Daoy (cell line): ENCODE measurements at places on chromosomes 5 and 9.

- no peak for DNase-seq
These were observed 393.4 kb upstream of the IRX4 start for GRCh38 chr5:2276101-2276500.

GRCh38 chr9:13113216-13113615 is 166.3 kb downstream of the MPDZ start:
- DNase-seq, result peak; percentile 18

DNA sequence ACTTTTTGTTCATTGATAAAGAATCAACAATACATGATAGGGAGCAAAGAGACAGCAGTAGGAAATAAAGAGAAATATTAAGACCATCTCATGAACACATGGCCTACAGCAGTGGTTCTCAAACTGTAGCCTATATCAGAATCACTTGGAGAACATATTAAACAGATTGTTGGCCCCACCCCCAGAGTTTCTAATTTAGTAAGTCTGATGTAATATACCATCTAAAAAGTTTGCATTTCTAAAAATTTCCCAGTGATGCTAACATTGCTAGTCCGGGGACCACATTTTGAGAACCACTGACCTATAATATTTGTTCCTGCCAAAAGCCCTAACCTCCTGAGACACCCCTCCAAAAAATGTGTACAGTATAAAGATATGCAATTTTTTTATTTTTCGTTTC is 306.2 kb upstream of the NREP start:
- DNase-seq, result no peak

- DNase-seq, result no peak
These were observed 110.7 kb upstream of the FST start for GRCh38 chr5:53369681-53370080.

- DNase-seq, result no peak
These were observed 40.2 kb downstream of the TLR4 start for GRCh38 chr9:117744369-117744768.

DNA sequence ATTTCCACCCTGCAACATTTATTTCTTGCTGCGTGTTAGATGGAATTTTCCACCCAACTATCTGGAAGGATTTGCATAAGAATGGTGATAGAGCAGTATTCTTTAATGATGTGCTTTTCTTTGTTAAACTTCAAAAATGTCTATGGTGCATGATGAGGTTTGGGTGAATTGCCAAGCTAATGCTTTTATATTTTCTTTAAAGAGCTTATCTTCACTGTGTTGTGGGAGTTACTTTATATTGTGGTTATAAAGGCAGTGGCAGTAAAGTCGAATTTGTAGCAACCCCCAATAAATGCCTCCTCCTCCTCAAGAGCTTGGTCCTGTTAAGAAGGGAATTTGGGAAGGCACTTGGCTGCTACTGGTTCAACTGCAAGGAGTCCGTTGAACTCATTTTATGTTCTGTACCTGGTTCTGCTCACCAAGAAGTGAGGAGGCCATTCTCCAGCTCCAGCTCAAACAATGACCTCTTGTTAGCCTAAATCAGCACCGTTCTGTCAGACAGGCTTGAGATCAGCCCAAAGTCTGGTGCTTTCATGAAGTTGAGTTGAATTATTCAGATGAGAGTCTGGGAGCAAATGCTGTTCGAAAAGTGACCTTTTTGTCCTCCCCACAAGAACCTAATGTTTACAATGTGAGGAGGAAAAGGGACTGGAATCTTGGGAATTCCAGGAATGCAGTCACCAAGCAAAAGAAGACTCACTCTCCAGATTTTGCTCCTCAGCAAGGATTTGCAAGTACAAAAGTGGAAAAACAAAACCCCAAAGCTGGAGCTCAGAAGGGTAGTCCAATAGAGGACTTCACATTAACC is 217.0 kb downstream of the TMEM38B start:
- DNase-seq, result no peak

GRCh38 chr5:172299916-172300439 is 16.4 kb upstream of the UBTD2 start:
- DNase-seq, result peak; percentile 79

- DNase-seq, result no peak
These were observed 44.2 kb downstream of the PSMB7 start for GRCh38 chr9:124370896-124371582.

DNA sequence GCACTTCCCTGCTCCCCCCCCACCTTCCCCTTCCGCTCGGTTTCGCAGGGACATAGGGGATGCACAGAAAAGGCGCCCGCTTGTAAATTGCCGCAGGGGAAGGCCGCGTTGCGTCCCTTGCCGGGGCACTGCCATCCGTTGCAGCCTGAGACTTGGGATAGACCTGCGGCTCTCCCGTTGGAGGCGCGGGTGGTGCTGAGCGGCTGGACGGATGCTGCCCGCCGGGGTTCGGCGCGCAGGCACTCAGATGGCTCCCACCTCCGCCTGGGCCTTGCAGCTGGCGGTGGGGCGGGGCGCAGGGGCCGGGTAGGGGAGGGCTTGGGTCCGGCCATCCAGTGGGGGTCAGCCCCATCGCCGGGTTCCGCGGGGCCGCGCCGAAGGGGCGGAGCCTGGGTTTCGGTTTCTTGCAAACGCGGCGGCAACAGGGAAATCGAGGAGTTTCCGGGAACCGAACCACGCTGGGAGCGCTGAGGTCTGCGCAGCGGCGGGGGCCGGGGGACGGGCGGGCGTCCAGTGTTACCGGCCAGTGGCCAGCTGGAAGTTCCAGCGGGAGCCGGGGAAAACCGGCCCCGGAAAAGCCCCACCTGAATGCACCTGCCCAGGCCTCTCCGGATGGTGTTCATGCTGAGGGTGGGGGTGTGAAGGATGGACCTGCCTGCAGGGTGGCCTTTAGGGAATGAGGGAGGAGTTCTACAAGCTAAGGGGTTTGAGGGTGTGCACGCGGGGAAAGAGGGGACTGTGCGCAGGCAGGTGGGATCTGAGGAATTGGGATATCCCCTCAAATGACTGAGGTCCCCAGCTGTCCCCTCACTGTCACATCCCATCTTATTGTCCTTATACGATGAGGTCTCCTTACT is 6.3 kb upstream of the IRF1 start:
- DNase-seq, result peak; percentile 93

GRCh38 chr5:133269691-133270090 is 217.9 kb downstream of the HSPA4 start:
- DNase-seq, result no peak

DNA sequence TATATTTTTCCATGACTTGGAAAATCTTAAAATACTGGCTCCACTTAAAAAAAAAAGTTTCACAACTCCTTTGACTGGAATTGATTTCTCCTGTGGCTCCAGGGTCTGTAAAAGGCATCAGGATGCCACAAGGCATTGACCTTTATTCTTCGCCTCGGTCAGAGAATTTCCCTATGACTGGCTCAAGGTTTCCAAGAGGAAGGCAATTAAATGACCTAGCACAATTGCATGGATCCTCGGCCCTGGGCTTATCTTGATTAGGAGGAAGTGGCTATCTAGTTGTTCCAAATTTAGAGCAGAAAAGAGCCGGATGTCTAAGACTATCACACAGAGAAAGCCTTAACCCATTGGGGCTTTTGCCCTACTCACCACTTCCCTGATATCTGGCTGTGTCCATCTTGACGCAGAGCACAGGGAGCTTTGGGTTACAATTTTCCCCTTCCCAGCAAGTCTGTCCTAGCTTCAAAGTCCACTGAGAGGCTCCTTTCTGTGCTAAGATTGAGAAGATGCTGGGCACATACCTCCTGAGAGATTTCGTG is 56.9 kb upstream of the COL15A1 start:
- no peak for DNase-seq

GRCh38 chr9:96363175-96363967 is 20.1 kb downstream of the SLC35D2 start:
- no peak for DNase-seq

- no peak for DNase-seq
These were observed 55.4 kb downstream of the FOXI1 start for GRCh38 chr5:170161069-170161468.

DNA sequence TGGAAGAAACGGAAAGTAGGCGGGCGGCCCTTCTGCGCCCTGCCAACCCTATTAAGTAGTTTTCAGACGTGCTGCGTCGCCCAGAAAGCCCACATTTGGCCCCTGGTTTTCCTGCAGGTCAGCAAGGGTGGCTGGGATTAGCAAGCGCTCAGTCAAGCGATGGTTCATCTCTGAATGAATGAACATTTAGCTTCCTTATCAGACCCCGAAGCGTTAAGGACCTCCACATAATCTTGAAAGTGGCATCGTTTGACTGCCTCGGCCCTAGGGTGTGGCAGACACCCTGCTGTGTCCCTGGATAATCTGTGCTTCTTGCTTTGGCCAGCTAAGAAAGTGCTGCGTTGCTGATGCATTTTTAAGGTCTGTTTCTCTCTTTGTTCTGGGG is 684 bp downstream of the TOR1B start:
- DNase-seq, result no peak

GRCh38 chr9:130635306-130635705 is 29.1 kb upstream of the PRDM12 start:
- DNase-seq, result no peak

DNA sequence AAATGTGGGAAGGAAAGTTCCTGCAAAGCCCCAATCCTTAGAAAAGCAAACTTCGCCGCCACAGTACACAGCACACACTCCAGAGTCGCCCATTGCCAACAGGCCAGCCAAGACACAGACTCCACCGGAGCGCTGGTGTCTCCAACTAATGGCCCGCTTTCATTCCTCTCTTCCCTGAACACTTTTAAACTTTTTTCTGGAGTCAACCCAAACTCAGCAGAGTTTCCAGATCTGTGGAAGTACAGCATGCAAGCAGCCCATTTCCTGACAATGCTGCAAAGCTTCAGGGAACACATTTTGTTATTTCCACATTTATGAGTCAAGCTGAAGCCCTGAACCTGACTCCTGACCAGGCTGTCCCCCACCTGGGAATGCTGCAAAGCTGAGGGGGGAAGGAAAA is 351.9 kb downstream of the NFIB start:
- DNase-seq, result no peak

DNA sequence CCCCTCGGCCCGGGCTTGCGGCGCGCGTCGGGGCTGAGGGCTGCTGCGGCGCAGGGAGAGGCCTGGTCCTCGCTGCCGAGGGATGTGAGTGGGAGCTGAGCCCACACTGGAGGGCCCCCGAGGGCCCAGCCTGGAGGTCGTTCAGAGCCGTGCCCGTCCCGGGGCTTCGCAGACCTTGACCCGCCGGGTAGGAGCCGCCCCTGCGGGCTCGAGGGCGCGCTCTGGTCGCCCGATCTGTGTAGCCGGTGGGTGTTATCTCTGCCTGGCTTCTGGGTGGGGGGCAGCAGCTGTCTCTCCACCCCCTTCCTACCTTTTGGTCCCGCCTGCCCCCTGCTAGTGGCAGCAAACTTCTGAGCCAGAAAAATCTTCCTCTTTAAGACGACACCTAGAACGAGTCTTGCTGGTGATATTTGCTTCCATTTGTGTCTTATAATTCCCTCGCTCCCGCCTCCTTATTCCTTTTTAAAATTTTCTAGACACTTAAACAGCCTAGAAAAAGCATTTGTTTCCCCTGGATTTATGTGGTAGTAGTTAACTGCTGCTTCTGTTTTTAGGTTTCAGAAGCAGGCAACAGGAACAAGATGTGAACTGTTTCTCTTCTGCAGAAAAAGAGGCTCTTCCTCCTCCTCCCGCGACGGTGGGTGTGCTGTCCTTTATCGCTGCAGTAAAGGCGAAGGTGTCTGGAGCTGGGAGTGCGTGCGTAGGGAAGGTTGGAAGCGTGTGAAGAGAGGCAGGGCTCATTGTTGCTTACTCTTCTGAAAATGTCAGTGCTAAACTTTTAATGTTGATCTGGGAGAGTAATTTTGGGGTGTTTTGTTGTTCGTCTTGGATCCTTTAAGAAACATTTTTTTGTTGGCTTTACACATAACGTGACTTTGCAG is 554 bp downstream of the JAK2 start:
- peak; percentile 77 for DNase-seq

- no peak for DNase-seq
These were observed 42.3 kb upstream of the STRBP start for GRCh38 chr9:123310551-123311249.

DNA sequence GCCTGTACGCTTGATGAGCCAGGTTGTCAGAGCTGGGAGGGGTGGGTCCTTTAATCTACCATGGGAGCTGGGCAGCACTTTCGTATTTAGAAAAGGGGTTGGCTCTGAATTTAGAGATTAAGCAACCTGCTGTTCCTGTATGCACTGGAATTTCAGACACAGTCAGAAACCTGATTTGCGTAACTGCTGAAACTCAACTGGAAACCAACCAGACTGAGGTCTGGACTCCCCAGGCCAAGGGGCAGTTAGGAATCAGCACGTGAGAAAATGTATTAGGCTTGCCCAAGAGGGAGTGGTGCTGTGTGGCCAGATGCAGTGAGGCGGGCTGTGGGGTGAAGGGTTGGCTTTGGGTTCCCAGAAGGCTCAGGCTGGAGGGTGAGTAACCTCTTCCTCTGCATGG is 235.0 kb downstream of the GOLPH3 start:
- no peak for DNase-seq

DNA sequence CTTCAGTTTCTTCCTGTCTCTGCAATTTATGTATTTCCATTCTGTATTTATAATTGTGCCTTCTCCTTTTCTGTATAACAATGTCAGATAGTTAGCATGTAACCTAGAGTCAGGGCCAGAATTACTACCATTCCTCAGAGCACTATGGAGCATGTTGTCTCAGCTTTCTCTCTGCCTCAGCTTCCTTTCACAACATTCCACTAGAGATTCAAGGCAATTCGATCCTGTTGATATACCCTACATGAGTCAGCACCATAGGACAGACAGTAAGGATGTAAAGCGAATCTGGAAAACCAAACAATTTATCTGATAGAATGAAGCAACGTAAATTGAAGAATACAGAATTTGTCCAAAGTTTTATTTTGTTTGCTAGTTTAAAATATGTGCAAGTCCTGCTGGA is 728.3 kb upstream of the SEMA6A start:
- no peak for DNase-seq

GRCh38 chr9:5688109-5688508 is 59.2 kb downstream of the RIC1 start:
- no peak for DNase-seq

DNA sequence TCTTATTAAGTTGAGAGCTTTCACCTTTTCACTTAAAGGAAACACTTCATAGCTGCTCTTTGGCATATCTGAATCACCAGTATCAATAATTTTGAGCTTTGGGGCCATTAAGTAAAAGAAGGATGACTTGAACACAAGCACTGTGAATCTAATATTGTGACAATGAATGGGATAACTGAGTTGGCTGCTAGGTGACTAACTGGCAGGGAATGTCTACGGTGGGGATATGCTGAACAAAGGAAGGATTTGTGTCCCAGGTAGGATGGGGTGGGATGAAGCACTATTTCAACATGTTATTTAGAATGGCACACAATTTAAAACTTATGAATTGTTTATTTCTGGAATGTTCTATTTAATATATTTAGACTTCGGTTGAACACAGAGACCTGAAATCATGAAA is 123.6 kb downstream of the TEX10 start:
- no peak for DNase-seq
